ENCODE measurements at places on chromosomes 2 and 18. TPM values are rescaled to one million over a fixed set of nuclear protein-coding genes. Genes with fewer than 3 reads are reported as not detected.

The MALL gene
- 0.49 TPM for total RNA-seq

The RIT2 gene
- not detected for total RNA-seq

The TLX2 gene
- 21.2 TPM for total RNA-seq

The ALPP gene
- total RNA-seq = 0.34 TPM

The C1QL2 gene
- not detected for total RNA-seq

The HS6ST1 gene
- 173 TPM for total RNA-seq

The CASP8 gene
- total RNA-seq = not detected

The DNAJC5G gene
- not detected for total RNA-seq

The SPC25 gene
- total RNA-seq = 7.1 TPM

The SERPINB3 gene
- not detected for total RNA-seq

The TRABD2A gene
- not detected for total RNA-seq

The GPR45 gene
- 0.44 TPM for total RNA-seq
